Stimulated activated CD4-positive, alpha-beta T cell treated with anti-CD3 and anti-CD28 coated beads, Interleukin-1b, Interleukin-23, amount 100 ng/mL, for 1 hour (primary cell): ENCODE measurements at places on chromosomes 5 and 9.

GRCh38 chr9:108673386-108673785, 182.4 kb downstream of the ACTL7B start:
- DNase-seq: no peak

DNA sequence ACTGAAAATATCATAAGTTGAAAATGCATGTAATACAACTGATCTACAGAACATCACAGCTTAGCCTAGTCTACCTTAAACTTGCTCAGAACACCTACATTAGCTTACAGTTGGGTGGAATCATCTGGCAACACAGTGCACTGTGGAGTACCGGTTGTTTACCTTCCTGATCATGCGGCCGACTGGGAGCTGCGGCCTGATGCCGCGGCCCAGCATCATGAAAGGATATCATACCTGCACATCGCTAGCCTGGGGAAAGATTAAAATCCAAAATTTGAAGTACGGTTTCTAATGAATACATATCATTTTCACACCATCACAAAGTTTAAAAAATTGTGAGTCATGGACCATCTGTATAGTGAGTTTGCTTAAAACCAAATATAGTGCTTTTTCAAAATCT, 1.8 kb downstream of the HACD4 start:
- DNase-seq: no peak

GRCh38 chr5:39696672-39697398, 272.1 kb upstream of the DAB2 start:
- DNase-seq: no peak

DNA sequence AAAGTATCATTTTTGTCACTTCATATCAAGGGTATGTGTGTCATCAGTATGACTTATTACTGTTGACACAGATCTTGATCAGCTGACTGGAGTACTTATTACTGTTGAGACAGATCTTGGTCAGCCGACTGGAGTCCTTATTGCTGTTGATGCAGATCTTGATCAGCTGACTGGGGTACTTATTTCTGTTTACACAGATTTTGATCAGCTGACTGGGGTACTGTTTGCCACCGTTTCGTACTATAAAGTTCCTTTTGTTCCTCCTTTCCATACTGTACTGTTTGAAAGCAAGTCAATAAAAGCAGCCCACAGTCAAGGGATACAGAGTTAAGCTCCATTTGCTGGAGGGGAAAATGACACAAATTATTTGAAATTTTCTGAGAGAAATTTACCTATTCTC, 347.3 kb downstream of the CDH12 start:
- no peak for DNase-seq

- DNase-seq: peak; percentile 60
These were observed 44.6 kb downstream of the STC2 start for GRCh38 chr5:173283318-173284288.

DNA sequence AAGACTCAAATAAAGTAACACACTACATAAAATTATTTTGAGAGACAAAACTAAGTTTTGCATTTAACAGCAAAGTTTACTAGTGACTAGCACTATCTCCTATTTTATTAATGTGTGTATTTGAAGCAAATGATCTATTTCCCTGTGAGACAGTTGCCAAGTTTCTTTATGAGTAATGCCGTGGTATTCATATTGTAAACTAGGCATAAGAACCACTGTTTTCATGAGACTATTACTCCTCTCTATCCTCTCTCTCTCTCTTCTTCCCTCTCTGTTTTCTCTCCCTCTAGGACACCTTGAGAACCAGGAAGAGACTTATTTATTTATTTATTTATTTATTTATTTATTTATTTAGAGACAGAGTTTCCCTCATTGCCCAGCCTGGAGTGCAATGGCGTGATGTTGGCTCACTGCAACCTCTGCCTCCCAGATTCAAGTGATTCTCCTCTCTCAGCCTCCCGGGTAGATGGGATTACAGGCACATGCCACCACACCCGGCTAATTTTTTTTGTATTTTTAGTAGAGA, 61.1 kb downstream of the MLANA start:
- DNase-seq: no peak

GRCh38 chr5:9500625-9501024, 45.2 kb downstream of the SEMA5A start:
- no peak for DNase-seq
